ENCODE measurements at places on chromosomes 11 and 22. TPM values are rescaled to one million over a fixed set of nuclear protein-coding genes. Genes with fewer than 3 reads are reported as not detected.

DNA sequence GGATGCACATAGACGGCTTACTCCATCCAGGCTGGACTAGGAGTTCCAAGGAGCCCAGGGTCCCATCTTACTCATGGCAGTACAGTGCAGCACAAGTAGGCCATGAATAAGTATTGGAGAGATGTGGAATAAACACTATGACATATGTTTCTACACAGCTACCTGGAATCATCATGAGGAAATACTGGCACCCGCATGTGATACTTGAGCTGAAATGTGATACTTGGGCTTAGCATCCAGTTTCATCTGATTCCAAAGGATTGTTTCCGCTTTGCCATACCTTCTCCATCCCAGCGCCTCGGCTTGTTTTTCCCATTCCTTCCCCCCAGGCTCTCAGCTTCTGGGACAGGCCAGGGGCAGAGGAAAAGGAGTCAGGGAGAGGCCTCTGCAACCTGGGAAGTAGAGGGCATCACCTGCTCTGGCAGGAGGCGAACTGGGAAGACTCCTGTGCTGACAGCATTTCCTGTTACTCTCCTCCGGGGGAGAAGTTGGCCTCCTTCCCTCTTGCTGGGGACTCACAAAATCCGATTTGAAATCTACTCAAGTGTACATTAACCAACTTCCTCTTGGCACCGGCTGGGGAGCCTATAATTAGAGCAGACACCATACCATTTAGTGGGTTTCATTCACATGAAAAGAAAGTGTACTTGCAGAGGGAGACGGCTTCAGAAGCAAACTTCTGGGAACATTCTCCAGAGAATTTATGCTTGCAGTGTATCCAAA, 187.8 kb downstream of the MIAT start:
- no peak for DNase-seq

GRCh38 chr11:102341844-102342318, 5.1 kb upstream of the BIRC2 start:
- peak; percentile 81 for DNase-seq

MPPED2 gene
- polyA plus RNA-seq, result 23.1 TPM

DNA sequence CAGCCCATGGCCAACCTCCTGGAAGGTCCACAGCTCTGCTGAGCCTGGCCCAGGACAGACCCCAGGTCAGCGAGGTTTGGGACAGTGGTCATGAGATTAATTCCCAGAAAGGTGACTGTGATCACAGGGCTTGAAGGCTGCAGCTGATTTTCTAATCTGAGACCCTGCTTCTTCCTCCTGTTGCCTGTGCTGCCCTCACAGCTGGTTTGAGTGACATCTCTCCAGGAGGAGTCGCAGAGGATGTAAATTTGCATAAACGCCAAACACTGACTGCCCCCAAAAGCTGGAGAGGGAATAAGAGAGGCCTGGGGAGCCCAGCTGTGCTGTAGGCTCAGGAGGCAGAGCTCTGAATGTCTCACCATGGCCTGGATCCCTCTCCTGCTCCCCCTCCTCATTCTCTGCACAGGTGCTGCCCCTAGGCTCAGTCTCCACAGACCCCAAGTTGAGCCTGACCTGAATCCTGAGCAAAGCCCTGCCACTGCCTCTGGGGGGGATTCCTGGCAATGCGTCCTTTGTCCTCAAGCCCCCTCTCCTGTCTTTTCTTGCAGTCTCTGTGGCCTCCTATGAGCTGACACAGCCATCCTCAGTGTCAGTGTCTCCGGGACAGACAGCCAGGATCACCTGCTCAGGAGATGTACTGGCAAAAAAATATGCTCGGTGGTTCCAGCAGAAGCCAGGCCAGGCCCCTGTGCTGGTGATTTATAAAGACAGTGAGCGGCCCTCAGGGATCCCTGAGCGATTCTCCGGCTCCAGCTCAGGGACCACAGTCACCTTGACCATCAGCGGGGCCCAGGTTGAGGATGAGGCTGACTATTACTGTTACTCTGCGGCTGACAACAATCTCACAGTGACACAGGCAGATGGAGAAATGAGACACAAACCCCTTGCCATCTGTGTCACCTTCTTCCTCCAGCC, 23.8 kb downstream of the GGTLC2 start:
- no peak for DNase-seq

GRCh38 chr22:22759371-22759770, 115.0 kb downstream of the GGTLC2 start:
- DNase-seq, result no peak

ADORA2A gene
- polyA plus RNA-seq, result 7.3 TPM

DNA sequence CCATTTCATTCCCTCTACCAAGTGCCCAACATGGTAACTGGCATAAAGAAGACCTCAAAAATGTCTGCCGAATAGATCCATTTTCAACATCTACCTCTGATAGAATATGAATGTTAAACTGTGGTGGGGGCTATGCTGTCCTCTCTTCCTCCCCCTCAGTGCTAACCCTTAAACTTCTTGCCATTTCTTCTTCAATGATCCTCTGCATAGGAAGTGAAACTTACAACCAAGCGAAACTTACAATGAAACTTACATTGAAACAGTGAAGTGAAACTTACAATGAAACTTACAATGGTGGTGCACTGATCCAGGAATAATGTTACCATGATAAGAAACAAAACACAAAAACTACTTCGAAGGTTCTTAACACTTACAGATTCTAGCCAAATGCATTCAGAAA, 4.7 kb downstream of the RTCB start:
- no peak for DNase-seq

- DNase-seq, result no peak
Observed at GRCh38 chr11:120482149-120482548, 29.4 kb upstream of the GRIK4 start.

OR4C16 gene
- not detected for polyA plus RNA-seq

DNA sequence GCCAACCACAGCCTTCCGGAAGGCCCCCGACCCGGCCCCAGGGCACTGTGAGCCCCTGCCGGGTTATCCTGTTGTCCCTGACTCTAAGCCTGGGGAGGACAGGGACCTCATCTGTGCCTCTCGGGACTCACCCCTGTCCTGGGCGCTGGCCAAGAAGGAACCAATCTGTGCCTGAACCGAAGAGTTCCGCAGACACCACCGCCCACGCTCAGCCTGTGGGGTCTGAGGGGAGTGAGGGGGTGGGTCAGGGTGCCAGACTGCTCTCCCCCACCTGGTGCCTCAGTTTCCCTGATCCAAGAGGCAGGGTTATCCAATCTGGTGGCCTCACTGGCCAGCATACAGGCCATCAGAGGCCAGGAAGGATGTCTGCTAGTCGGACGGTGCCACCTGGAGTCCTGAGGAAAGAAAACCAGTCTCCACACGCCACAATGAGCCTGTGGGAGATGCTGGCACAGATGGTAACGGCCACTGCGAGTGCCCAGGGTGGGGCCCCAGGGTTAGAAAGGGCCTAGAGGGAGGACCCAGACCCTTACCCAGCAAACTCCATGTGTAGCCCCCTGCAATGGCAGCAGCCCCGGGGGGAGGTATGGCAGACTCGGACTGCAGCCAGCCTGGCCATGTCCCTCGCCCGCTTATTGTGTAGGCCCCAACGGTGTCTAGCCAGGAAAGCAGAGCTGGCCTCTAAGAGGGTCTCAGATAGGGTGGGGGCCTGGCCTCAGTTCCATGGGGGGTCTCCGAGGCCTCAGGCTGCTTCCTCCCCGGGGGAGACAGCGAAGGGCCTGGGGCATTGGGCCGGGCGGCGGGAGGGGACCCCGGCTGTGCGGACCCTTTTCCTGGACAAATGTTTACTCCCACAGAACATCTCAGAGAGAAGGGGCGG, 827 bp upstream of the TNNT3 start:
- no peak for DNase-seq

GRCh38 chr11:64609436-64610047, 18.5 kb downstream of the SLC22A12 start:
- no peak for DNase-seq

HSPB2 gene
- 1.8 TPM for polyA plus RNA-seq

BEST1 gene
- 4.5 TPM for polyA plus RNA-seq

LPXN gene
- polyA plus RNA-seq, result 8.9 TPM

DNA sequence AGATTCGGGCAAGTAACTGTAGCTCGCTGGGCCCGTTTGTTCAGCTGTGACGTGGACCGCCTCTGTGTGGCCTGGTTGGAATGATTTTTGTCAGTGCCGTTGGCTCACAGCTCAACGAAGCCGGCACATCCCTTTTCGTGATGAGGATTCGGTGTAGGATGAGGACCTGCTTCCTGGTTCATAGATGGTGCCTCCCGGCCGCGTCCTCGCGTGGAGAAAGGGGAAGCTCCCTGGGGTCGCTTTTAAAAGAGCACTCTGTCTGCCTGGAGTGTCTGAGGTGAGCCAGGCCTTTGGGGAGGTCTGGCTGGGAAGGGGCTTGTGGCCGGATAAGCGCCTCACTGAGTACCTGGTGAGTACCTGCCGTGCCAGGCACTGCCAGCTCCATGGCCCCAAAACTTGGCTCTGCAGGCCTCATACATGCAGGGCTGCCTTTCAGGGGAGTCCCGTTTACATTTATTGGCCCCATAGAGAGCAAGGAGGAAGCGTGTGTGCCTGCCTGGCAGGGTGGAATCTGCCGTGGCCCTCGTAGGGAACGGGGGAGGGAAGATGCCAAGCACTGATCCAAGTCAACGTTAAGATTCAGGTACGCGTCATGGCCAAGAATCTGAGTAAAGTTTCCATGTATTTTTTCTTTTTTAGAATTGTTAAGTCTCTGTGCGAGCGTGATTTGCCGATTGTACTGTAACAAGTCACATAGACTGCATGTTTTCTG, 88.4 kb downstream of the ARHGAP8 start:
- no peak for DNase-seq

DNA sequence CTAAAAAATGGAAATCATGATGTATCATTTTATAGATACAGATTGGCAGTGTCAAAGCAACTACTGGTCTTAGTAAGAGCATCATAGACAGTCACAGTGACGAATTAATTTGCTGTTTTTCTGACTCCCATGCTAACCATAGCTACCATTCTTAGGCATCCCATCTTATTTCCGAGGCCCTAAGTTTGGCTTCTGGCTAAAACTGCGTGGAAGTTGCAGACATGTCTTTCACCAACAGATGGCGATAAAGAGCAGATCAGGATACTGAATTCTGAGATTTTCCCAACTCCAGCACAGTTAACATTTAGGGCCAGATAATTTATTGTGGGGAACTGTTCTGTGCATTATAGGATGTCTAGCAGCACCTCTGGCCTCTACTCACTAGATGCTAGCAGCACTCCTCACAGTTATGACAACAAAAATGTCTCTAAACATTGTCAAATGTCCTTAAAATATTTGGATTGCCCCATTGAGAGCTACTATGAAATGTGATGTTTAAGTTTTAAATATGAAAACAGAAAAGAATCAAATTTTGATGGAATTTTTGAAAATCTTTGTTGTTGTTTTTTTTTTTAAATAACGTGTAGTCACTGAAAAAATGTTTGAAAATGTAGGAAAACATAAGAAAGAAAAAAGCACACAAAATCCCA, 16.3 kb downstream of the OR2AG2 start:
- no peak for DNase-seq

- no peak for DNase-seq
Observed at GRCh38 chr11:61026121-61027031, 54.9 kb downstream of the CD6 start.

DNA sequence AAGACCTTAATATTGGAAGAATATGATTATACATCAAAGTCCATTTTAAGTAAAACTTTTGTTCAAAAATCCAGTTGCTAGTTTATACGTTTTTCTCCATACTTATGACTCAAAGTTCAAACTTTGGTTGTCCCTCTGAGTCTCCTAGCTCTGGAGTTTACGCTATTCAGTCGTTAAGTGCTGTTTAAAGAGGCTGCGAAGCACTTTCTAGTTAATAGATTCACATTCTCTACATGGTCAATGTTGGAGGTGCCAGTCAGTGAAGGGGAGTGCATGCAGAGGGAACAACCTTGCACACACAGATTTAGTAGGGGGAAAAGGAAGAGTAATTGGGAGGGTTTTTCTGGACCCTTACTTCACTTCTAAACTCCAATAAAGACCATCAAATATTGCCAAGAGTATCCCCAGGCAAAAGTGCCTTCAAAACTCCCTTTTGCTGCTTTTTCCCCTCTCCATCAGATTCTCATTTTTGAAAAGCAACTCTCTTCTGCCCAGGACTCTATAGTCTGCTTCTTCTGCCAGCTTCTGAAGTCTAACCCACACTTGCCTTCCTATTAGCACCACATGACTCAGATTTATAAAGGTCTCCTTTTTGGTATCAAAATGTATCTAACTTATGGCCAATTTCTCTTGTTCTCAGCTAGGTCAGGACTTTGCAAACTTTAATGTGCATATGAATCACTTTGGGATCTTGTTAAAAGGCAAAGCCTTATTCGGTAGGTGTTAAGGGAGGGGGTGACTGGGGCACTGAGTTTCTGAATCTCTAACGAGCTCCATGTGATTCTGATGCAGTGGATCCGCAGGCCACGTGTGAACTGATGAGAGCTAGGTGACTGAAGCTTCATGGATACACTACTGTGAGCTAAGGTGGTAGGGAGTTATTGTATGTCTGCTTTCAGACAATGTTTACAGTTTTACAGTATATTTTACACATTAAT, 96.2 kb upstream of the MTMR2 start:
- DNase-seq, result no peak

- DNase-seq, result no peak
Observed at GRCh38 chr11:102837156-102837555, 6.3 kb downstream of the MMP3 start.

ADSL gene
- 103 TPM for polyA plus RNA-seq

DNA sequence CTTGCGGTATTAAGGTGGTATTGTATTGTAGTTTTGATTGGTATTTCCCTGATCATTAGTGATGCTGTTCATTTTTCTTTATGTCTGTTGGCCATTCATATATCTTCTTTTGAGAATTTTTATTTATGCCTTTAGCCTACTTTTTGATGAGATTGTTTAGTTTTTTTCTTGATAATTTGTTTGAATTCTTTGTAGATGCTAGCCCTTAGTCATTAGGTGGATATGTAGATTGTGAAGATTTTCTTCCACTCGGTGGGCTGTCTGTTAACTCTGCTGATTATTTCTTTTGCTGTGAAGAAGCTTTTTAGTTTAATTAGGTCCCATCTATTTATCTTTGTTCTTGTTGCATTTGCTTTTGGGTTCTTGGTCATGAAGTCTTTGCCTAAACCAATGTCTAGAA, 115.4 kb downstream of the VPREB1 start:
- DNase-seq, result no peak

- DNase-seq, result no peak
Observed at GRCh38 chr11:17827006-17827405, 92.4 kb downstream of the KCNC1 start.

PRR5L gene
- polyA plus RNA-seq, result 24.4 TPM

APOL3 gene
- polyA plus RNA-seq, result 14.6 TPM

DNA sequence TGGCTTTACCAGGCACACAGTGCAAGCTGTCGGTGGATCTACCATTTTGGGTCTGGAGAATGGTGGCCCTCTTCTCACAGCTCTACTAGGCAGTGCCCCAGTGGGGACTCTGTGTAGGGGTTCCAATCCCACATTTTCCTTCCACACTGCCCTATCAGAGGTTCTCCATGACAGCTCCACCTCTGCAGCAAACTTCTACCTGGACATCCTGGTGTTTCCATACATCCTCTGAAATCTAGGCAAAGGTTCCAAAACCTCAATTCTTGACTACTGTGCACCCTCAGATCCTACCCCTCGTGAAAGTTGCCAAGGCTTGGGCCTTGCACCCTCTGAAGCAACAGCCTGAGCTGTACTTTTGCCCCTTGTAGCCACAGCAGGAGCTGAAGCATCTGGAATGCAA, 108.1 kb downstream of the SOX6 start:
- DNase-seq, result no peak

- DNase-seq, result no peak
Observed at GRCh38 chr11:80521592-80521991, 1080.8 kb upstream of the TENM4 start.

GRCh38 chr22:46350121-46350520, 14.6 kb downstream of the TRMU start:
- DNase-seq, result no peak

- no peak for DNase-seq
Observed at GRCh38 chr11:76910620-76911414, 50.1 kb downstream of the ACER3 start.
